Activated CD4-positive, alpha-beta T cell treated with anti-CD3 and anti-CD28 coated beads for 4 hours (primary cell): ENCODE measurements at places on chromosomes 4 and X.

DNA sequence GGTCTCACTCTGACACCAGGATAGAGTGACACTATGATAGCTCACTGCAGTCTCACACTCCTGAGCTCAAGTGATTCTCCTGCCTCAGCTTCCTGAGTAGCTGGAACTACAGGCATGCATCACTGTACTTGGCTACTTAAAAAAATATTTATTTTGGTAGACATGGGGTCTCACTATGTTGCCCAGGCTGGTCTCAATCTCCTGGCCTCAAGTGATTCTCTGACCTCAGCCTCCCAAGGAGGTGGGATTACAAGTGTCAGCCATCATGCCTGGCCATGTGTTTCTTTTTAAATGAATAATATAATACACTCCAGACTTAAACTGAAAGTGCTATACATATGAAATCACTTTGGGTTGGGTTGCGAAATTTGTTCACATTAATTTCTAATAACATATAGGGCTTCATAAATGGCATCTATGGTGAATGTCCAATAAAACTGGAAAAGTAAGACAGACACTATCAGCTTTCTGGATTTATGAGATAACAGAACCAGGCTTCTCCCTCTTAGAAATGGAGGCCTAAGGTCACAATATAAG lies 48.0 kb downstream of the SEC24D start:
- DNase-seq = no peak

GRCh38 chrX:32293962-32294700 lies 917.2 kb downstream of the DMD start:
- DNase-seq = no peak

GRCh38 chrX:9730752-9731151 lies 34.9 kb downstream of the GPR143 start:
- DNase-seq = no peak

DNA sequence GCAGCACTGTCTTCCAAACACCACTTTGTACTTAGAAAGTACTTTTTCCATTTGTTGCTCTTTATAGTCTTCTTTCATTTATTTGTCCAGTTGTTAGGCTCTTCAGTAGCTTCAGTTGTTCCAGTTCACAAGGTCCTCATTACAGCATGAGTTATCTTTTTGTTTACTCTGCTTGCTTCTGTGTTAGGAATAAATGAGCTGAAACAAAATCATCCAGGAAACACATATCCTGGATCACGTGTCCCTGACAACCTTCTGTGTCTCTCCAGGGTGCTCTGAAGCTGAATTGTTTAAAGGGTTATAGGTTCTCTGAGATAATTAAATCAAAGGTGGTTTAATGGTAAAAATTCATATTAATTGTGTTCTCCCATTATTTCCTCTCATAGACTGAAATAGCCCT lies 19.9 kb upstream of the KLHL8 start:
- no peak for DNase-seq

DNA sequence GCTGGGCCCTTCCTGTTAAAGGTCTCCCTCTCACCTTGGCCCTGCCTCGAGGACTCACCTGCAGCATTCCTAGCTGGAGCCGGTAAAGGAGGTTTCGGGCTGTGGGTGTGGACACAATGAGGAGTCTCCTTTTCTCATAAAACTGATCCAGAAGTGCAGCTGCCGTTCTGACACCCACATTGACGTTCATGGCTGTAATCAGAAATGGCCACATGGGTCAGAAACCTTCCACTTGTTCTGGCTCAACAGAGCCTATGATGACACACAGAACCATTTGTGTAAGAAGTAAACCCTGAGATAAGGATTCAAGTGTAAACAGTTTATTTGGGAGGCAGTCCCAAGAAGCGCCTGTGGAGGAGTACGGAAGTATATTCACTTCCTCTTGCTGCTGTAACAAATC lies 63.8 kb downstream of the SRPX start:
- DNase-seq = no peak

DNA sequence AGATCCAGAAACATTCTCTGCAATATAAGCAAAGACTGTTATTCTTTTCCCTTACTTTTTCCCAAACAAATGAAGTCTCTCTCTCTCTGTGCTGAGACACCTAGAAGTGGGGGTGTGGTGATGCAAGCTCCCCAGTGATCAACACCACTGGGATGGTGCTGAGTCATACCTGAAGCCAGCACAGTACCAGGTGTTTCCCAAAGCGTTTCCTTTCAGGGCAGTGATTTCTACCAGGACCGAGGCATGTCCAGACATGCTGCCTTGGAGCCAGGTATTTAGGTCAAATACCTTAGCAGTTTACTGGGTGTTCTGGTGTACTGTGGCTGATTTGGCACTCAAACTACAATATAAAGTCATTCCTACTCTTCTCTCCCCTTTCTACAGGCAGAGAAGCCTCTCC lies 726.5 kb downstream of the FAM133A start:
- no peak for DNase-seq
